ENCODE measurements at places on chromosomes 6 and 20.

GRCh38 chr6:130929036-130929678 lies 102.0 kb downstream of the SMLR1 start:
- DNase-seq, result peak; percentile 51

DNA sequence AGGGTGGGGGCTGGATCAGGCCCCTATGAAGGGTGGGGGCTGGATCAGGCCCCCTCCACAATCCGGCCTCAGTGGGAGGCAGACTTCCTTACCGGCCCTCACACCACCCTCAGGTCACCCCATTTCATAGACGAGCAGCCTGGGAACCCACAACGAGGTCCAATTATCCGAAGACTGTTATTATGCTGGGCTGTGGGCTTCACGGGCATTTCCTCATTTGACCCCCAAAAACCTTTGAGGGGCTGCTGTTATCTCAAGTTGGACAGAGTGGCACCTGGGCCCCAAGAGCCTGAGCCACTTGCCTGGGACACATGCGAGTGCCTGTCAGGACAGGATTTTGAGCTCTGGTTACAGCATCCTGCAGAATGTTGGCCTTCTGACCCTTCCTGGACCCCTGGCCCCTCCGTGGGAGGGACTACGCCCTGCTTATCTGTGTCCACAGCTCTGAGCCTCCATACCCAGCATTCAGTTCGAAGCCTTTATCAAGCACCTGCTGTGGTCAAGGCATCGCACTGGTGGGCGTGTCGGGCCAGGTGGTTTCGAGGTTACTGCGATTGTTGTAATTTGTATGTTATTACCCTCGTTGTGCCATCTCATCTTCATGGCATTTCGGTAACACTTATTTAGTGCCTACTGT lies 34.5 kb upstream of the PCMTD2 start:
- no peak for DNase-seq

GRCh38 chr20:32206760-32207625 lies 550 bp downstream of the PLAGL2 start:
- no peak for DNase-seq

DNA sequence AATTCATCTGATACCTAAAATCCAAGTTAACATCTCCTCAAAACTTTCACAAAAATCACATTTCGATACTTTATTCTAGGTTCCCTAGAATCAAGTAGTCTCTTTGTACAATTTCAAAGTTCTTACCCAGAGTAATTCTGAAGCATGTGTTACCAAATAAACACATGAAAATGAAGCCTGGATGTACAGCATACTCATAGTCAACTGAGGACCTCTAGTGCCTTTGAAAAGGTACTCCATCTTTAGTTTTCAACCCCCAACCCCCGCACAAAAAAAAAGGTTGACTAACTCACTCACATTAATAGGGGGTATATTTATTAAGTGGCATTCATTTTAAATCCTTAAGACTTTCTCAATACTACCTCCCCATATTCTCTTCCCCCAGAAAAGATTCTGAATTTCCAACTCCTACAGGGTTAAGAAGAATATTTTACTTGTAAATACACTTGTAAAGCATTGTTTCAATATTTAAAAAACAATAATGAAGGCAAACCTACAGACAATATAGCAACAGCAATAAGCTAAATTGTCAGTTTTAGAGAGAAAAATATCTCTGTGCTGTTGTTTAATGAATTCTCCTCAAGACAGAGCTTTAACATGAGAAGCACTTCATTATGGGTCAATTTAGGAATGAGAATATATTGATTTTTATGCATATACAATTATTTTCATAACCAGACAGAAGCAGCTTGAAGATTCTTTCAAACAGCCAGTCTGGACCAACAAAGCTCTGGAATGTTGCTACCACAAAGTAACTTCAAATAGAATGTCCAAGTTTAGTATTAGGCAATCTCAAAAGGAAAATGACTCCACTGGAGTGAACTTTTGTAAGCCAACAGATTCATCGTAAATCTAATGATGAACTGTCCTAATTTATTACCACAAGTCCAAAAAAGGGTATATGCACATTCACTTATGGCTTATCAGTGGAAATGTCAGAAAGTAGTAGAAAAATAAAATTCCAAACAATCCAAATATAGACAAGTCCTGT lies 3.3 kb downstream of the PLN start:
- peak; percentile 59 for DNase-seq

- peak; percentile 31 for DNase-seq
Measured at GRCh38 chr6:128070406-128070805, 169.5 kb upstream of the THEMIS start.

GRCh38 chr6:141482796-141483597 lies 649.7 kb upstream of the GJE1 start:
- DNase-seq, result peak; percentile 21

DNA sequence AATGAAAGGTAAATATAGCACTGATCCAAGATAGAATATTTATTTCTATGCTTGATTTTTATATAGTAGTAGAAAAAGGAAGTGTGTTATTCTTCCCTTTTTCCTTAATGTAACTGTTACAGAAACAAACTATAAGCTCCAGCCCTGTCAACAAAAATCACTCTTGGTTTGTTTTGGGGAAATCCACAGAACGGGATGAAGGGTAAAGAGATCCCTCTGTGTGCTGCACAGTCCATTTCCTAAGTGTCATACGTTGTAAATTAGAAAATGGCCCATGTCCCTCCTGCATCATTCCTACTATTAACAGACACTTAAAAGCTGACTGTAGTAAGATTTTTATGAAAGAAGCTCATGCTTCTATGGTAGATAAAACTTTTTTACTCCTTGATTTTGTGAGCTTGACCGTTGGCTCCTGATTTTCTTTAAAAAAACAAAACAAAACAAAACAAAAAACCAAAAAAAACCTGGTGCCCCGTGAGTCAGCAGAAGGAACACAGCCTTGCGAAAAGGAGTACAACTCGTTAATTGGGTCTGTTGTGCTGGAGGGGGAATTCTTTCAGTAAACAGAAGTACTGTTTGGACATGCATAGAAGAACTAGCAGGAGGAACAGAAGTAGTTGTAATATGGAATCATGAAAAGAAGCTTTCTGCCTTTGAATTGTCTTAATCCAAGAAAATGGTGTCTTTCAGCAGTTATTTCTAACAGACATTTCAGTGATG lies 67.5 kb downstream of the RTN4IP1 start:
- no peak for DNase-seq

GRCh38 chr6:44567406-44567805 lies 179.9 kb downstream of the CDC5L start:
- no peak for DNase-seq

DNA sequence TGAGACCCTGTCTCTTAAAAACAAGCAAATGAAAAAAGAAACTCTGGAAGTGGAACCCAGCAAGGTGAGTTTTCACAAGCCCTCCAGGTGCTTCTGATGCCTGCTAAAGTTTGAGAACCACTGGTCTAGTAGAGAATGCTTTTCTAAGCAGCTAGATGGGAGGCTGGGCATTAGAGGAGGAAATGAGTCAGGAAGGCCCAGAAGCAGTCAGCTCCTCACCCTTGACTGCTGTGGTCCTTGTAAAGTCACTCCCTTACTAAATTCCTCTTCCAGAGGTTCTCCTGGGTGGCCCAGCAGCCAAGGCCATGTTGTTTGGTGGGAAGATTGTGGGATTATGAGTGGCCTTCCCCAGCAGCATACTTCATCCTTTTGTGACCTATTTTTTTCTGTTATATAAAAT lies 52.0 kb upstream of the FYN start:
- DNase-seq, result peak; percentile 84

DNA sequence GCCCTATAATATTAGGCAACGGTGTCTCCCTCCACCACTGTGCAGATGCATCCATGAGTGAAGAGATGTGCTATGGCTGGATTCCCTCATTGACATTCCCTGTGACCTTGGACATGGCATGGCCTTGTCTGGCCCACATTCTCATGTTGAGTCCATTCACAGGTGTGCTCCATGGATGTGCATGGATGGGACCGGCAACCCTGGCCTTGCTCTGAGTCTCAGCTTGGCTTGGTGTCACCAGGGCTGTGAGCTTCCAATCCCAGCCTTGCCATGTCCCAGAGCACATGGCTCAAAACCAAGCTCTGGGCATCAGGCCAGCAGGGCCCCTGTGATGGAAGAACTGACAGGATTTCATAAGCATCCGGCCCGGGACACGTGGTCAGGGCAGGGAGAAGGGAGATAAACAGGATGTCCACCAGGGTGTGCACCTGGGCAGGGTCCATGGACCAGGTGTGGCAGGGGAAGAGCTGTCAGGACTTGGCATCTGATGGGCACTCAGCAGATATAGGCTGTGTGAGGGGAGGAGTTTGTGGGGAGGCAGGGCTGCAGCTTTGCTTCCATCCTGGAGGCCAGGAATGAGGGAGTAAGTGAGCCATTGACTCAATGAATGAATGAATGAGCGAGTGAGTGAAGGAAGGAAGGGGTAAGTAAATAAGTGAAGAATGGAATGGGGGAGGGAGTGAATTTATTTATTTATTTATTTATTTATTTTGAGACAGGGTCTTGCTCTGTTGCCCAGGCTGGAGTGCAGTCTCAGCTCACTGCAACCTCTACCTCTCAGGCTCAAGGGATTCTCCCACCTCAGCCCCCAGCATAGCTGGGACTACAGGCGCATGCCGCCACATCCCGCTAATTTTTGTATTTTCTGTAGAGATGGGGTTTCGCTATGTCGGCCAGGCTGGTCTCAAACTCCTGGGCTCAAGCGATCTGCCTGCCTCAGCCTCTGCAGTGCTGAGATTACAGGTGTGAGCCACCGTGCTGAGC lies 15.7 kb downstream of the NRSN2 start:
- DNase-seq, result peak; percentile 86

DNA sequence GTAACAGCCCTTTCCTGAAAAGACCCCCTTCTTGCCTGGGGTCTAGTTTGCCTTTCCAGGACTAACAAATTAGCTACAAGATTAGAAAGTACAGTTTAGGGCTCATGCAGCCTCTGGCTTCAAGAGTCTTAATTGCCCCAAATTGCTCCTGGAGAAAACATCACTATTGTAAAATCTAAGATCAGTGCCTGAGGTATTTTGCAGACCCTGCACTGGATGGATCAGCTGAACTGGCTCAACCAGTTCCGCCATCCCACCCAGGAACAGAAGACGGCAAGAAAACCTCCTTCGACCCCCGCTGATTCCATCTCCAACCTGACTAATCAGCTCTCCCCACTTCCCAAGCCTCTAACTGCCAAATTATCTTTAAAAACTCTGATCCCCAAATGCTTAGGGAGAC lies 236.5 kb upstream of the KCNG1 start:
- DNase-seq, result no peak

DNA sequence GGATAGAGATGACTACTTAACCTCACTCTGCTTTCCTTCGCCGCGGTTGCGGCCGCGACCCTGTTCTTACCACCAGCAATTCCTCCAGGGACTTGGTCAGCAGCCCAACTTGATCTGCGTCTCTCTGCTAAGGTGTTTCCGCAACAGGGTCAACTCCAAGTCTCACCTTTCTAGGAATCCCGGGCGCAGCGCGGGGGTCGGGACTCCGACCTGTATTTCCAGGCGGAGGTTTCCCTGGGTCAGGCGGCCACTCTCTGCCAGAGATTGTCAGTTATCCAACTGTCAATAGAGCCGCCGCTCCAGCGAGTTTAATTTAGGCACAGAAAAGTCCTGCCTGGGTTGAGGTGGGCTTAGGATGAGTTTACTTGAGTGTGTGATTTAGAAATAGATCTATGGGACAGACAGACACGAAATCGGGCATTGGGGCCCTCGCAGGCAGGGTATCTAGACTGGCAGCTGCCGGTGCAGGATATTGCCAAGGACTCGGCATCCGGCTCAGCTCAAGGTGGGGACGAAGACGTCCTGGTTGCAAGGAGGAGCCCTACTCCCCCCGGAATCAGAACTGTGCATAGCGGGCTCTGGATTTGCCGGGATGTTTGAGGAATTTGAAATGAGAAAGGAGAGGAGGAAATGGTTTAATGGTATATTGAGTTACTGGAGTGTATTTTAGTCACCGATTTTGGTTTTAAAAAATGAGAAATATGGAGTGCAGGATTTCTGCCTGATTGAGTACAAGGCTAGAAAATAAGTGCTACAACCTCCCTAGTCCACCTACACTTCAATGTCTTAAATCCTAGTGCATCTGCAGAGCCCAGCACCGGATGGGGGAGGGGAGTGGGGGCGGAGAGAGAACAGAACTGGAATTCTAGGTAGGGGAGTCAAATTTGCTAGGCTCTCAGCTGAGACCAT lies 23.7 kb downstream of the POM121L2 start:
- no peak for DNase-seq

DNA sequence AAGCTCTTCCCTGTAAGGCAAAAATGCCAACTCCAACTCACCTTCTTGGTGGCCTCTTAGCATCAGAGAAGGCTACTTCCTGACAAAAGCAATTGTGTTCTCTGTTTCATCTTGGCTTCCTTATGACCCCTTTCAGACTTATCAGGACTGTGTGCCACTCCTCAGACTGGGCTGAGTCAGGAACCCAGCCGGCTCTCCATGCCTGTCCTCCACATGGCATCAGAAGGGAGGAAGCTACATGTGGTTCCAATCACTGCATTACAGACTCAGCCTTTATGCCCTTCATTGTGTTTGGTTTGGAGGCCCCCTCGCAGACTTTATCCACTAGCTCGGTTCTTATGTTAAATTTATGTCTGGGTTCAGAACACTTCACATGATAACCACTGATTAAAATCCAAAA lies 142.5 kb downstream of the SLC24A3 start:
- DNase-seq, result no peak

DNA sequence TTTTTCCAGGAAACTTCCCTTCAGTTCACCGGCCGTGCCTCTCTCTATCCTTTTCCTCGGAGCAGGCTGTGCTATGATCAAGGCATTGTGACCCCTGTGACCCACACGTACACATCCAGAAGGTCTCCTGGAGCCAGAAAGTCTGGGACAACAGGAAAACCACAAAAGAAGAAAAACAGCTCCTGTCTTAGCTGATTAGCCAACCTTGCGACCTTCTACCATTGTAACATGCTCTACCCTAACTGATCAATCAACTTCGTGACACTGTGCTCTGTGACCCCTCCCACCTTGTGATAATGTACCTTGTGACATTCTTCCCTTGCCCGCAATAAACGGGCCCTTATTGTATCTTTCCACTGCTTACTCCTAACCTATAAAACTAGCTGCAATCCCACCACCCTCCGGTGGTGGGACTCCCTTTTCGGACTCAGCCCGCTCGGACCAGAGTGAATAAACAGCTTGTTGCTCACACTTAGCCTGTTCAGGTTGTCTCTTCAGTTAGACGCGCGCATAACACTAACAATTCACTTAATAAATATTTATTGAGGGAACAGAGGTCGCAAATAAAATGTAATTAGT lies 24.2 kb downstream of the ZNF311 start:
- DNase-seq, result peak; percentile 86

DNA sequence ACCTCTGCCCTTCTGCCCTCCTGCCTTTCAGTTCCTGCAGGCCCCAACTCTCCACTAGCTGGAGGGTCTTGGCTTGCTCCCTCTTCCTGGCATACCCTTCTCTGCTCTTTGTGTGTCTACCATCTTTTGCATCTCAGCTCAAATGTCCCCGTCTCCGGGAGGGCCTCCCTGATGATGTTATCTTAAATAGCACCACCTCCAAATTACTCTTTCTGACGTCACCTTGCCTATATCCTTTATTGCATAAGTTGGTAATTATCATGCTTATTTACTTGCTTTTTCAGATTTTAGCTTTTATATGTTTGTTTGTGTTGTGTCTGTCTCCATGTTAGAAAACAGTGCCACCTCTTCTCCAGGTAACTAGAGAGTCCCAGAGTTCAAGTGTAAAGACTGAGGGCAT lies 36.0 kb upstream of the FYN start:
- DNase-seq, result no peak
